Naive thymus-derived CD4-positive, alpha-beta T cell (primary cell): ENCODE measurements at places on chromosomes 7 and 10. TPM values are rescaled to one million over a fixed set of nuclear protein-coding genes. Genes with fewer than 3 reads are reported as not detected.

- no peak for DNase-seq
Observed at GRCh38 chr10:61279400-61279799, 173.8 kb downstream of the TMEM26 start.

The CFAP58 gene
- polyA plus RNA-seq, result not detected

DNA sequence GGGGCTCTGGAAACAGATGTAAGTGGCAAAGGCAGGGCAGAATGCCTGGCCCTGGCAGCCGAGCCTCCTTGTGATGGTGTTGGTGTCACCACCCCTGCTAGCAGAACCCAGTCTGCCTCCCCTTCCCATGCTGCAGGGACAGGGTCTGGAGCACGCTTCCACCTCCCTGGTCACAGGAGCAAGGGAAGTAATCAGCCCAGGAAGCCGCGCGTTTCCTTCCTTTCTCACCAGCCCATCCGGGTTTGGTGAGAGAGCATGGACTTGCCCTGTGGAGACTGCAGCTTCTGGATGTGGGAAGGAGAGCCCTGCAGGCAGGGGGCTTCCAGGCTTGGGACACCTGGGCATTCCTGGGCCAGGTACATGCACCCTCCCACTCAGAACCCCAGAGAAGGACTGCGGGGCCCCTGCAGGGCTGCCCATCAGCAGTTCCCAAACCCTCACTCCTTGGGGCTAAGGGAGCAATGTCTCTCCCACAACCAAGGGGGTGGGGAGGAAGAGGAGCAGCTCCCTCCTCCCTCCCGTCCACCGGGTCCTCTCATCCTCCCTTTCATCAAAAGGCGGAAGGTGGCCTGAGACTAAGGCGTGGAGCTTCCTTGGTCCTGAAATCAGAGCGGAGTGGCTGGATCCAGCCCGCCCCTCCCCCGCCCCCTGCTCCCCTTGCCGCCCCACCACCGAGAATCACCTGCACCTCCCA, 1.8 kb downstream of the MMRN2 start:
- no peak for DNase-seq

- no peak for DNase-seq
Observed at GRCh38 chr10:43061760-43062159, 15.1 kb upstream of the RET start.

The UPK3BL2 gene
- 6.7 TPM for polyA plus RNA-seq

DNA sequence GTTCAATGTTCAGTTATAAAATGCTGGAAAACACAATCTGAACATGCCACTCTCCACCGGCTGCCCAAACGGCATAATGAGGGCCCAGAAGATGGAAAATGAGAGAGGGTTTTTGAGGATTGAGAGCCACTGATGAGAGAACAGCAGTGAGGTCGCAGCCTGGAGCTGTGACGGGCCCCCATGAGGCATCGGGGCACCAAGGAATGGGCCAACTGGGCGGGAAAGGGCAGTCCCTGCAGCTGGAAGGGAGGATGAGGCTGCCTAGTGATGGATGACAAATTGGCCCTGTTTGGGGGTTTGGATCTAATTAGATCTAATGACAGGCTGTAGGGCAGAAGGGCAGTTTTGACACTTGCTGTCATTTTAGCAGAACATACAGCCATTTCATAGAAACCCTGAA, 39.1 kb downstream of the WNT2 start:
- no peak for DNase-seq

The GPR15LG gene
- not detected for polyA plus RNA-seq

- no peak for DNase-seq
Observed at GRCh38 chr10:86443069-86443468, 76.5 kb upstream of the GRID1 start.

The ATXN7L1 gene
- 21.1 TPM for polyA plus RNA-seq

The AKR1C8 gene
- polyA plus RNA-seq, result not detected

The GNAT3 gene
- not detected for polyA plus RNA-seq

GRCh38 chr10:49571388-49571787, 32.5 kb upstream of the ERCC6 start:
- DNase-seq, result no peak

GRCh38 chr7:64914557-64914956, 11.5 kb downstream of the ZNF273 start:
- no peak for DNase-seq

- no peak for DNase-seq
Observed at GRCh38 chr7:105046414-105046813, 32.4 kb downstream of the KMT2E start.

DNA sequence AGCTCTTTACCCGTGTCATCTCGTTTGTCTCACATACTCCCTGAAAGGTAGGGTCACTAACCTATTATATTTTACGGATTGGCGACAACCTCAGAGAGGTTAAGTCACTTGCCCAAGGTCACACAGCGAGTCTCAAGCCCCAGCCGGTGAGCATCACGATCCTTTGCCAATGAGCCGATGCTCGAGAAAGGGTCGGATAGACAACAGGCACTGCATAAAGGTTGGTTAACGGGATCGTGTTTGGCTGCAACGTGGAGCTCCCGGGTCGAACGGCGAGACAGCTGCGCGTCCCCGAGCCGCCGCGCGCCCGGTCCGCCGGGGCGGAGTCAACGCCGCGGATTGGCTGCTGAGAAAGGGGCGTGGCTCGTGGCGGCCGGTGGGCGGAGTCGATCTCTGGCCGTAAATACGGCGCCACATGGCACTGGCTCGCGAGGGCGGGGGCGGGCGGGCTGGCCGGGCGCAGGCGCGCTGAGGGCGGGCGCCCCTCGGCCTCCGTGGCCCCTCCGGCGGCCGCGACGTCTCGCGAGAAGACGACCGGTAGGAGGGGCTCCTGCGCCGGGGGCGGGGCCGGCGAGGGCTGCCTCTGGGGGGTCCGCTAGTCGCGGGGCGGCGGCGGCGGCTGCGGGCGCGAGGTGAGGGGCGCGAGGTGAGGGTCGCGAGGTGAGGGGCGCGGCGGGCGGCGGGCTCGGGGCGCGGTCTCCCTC, at the start of gene CHST12:
Gene CHST12, plus strand, starts transcription at position 598 of the 704 bp plus-strand sequence. CDS start 29,029 bp downstream, outside the sequence.
- DNase-seq, result peak; percentile 93

DNA sequence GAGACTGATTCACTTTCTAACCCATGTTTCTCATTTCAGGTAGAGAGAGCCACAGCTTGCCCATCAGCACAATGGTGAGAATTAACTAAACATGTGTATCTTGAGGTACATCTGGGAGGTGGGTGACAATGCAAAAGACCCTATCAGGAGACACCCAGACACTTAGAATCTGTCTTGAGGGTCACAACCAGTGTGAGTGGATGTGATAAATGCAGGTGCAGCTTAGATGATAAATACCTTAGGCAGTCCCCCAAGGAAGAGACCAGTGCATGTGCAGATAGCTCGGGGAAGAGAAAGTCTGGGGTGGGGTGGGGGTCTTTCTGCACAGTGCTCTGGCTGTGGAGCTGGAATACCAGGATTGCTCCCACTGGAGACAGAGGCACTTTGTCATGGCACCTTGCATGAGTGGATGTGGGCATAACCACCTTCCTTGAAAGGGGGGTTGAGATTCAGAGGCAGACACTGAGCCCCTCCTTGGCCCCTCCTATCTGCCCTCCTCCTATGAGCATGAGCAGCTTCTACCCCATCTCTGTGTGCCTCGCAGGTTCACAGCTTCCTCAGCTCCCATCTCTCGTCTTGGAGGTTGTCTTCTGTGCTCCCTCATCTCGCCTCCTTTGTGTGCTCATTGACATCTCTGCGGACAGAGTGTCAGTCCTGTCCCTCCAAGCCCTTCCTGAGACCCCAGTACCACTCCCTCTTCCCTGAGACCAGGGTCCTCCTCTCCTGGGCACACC, 349.8 kb downstream of the TCERG1L start:
- no peak for DNase-seq

The C7orf57 gene
- 0.13 TPM for polyA plus RNA-seq

- no peak for DNase-seq
Observed at GRCh38 chr10:86666538-86666937, 1.8 kb upstream of the LDB3 start.

- peak; percentile 53 for DNase-seq
Observed at GRCh38 chr10:63421591-63421990, 44.2 kb downstream of the JMJD1C start.

- no peak for DNase-seq
Observed at GRCh38 chr10:6102128-6102527, 13.3 kb downstream of the RBM17 start.

DNA sequence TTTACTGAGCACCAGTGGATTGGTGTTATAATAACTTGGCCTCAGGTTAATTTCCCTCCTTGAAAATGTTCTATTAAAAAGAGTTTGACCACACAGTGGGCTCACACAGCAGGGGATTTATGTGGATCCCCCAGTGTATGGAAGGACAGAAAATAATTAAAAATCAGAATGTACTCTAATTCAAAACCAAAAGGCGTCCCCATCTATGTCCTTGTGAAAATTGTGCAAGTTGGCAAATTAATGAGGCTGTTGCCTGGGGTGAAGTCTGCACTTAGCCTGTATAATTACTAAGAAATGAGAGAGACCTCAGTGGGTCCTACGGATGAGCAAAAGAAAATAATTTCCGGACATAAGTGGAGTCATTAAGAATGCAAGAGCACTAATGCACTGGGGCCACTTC, 31.1 kb downstream of the PIK3CG start:
- DNase-seq, result no peak

DNA sequence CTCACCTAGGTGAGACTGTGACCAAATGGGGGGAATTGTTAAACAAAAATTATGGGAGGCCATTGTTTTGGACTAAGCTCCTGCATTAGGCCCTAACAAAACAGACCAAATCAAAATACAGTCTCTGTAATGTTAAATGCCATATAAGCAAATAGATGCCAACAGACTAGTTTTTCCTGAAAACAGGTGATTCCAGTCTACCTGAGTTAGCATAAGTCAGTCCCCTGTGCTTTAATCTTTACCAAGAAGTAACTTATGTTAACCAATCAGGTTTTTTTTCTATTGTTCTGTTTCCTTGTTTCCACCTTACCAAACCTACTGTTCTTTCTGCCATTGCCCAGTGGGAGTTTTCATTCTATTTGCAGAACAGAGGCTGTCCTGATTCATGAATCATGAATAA, 48.0 kb downstream of the PDZD8 start:
- no peak for DNase-seq

GRCh38 chr10:78577712-78578111, 491.1 kb upstream of the ZMIZ1 start:
- no peak for DNase-seq

- no peak for DNase-seq
Observed at GRCh38 chr10:129959544-129960480, 4.3 kb downstream of the EBF3 start.

DNA sequence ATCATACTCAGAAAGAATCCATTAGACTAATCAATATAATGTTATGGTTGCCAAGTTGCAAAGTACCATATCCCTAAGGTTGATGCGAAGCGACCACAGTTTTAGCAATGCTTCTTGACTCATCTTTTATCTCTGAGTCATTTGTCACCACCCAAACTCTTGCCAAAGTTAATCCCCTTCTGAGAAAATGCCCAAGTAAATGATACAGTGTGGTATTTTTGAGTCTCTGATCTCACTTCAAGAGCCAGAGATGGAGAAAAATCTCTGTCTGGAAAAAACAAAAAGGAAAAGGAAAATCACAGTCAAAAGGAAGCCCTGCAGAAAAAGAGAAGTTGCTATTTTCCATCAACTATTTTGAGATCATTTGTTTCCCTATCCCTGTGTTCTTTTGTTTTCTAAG, 26.7 kb upstream of the OTUD1 start:
- DNase-seq, result no peak

DNA sequence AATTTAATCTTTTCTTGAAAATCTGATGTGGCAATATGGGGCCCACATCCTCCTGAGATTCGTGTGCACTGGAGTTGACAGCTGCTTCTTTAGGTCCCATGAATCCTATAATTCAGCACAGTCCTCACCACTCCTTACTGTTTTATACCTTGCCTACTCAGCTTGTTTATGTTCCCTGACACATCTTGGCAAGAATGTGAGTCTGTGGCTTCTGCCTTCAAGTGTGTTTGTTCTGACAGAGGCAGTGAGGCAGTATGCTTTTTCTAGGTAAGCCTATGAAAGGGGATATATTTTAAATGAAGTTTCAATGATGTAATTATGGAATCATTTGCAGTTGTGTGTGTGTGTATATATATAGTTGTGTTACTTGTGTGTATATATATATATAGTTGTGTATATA, 106.4 kb downstream of the AMPH start:
- DNase-seq, result no peak

The WDR86 gene
- 0.24 TPM for polyA plus RNA-seq

The MOSPD3 gene
- 20.6 TPM for polyA plus RNA-seq

GRCh38 chr10:98074315-98074911, 44.0 kb upstream of the CRTAC1 start:
- no peak for DNase-seq

DNA sequence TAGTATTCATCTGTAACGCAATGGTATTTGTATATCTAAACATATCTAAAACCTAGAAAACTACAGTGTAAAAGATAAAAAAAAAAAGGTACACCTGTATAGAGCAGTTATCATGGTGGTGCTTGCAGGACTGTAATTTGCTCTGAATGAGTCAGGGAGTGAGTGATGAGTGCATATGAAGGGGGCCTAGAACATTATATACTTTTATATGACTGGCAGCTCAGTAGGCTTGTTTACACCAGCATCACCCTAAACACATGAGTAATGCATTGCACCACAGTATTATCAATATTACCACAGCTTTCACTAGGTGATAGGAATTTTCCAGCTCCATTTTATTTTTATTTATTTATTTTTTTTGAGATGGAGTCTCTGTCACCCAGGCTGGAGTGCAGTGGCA, 40.8 kb downstream of the TRIM24 start:
- no peak for DNase-seq

GRCh38 chr7:150966002-150966401, 12.1 kb downstream of the KCNH2 start:
- DNase-seq, result no peak

- DNase-seq, result no peak
Observed at GRCh38 chr7:93039786-93040185, 78.0 kb downstream of the SAMD9 start.

GRCh38 chr7:11749629-11750028, 82.4 kb downstream of the THSD7A start:
- DNase-seq, result no peak

The SLC26A4 gene
- not detected for polyA plus RNA-seq

The SPACDR gene
- 0.85 TPM for polyA plus RNA-seq

DNA sequence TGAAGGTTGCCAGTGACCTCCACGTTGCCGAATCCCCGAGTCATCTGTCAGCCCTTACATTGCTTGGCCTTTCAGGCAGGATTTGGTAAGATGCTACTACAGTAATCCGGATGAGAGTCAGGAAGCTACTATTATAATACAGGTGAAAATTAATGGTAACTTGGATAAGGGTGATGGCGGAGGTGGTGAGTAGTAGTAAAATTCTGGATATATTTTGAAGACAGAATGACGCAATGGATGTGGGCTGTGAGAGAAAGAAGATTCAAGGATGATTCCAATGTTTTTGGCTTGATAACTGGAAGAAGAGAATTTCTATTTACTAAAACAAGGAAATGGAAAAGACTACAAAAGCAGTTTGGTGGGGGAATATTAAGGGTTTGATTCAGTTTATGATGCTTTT, 1.4 kb upstream of the DNAJB12 start:
- DNase-seq, result no peak

DNA sequence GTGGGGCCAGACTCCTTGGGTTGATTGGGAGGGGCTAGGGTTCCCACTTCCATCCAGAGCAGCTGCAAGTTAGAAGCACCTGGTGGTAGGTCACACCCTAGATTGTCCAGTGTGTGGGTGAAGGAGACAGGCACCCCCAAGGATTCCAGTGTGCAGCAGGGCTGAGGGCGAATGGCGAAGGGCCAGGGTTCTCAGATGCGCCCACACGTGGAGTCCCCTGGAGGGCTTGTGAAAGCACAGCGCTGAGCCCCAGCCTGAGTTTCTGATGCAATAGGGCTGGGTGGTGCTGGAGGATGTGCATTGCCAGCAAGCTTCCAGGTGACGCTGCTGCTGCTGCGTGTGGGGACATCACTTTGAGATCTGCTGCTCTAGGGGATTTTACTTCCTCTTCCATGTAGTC, 25.4 kb downstream of the TBATA start:
- no peak for DNase-seq

The NCF1 gene
- polyA plus RNA-seq, result 9.0 TPM

- DNase-seq, result no peak
Observed at GRCh38 chr10:21184216-21184615, 287.1 kb upstream of the NEBL start.
